ENCODE measurements at places on chromosomes 13 and 19. TPM values are rescaled to one million over a fixed set of nuclear protein-coding genes. Genes with fewer than 3 reads are reported as not detected.
A peak's percentile ranks its signal among the peaks of the same experiment; 100 is the strongest.

DNA sequence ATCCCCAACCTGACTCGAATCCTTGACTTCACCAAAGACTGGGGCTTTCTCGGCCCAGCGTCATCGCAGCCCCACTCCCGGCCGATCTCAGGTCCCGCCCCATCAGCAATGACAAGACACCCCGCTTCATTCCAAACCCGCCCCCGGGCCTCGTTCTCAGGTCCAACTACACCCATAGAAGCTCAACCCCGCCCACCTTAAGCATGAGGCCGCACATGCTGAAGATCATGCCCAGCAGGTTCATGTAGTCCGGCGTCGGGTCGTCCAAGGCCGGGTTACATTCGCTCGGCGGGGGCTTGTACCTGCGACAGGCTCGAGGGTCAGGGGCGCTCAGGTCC is 2.3 kb downstream of the WDR83 start:
- DNase-seq: no peak

GRCh38 chr13:100146534-100146933 is 57.6 kb downstream of the PCCA start:
- no peak for DNase-seq

- no peak for DNase-seq
Measured at GRCh38 chr19:49297403-49297802, 27.6 kb downstream of the SLC6A16 start.

DNA sequence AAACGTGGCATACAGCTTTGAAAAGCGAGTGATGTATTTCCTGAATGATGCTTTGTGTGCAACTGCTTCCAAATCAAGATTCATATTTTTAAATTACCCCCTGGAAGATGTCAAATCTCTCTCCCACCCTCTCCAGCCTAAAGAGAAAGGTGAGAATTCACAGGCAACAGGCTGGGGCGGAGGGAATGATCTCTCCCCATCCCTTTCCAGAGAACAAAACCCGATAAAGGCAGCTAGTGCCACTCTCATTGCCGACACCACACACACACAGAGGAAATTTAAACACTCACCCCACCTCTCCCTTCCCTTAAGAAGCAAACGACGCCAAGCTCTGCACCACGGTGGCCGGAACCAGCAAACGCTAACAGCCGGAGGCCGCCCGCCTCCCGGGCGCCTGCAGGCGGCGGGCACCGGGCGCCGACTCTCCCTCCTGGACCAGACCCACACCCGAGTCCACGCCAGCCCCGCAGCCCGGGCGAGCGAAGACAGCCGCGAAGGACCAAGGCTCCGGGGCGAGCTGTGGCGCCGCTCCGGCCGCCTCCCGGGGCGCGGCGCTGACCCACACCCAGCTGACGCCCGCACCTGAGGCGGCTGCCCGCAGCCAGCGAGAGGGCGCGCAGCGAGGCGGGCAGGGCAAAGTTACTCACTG is 477 bp downstream of the LNX2 start:
- DNase-seq: no peak

DNA sequence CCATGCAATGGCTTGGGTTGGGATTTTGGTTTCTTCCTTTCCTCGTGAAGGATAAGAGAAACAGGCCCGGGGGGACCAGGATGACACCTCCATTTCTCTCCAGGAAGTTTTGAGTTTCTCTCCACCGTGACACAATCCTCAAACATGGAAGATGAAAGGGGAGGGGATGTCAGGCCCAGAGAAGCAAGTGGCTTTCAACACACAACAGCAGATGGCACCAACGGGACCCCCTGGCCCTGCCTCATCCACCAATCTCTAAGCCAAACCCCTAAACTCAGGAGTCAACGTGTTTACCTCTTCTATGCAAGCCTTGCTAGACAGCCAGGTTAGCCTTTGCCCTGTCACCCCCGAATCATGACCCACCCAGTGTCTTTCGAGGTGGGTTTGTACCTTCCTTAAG is 24.1 kb downstream of the SPC24 start:
- DNase-seq: no peak

DNA sequence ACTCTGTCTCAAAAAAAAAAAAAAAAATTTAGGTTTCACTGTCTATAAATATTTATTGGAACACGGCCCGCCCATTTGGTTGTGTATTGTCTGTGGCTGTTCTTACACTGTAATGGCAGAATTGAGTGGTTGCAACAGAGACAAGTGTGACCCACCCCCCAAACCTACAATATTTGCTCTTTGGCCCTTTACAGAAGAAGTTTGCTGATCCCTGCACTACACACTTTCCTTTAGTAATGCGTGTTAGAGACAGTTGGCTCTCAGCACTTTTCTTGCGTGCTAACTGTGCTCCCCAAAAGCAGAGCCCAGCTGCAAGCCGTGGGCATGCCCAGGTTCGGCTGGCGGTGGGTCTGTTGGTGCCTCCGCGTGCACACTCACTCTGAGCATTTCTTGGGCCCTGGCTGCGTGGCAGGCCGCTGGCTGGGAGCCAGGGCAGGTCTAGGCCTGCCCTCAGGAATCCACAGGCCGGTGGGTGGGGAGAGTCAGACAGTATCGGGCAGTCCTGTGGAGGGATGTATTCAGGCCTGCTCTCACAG is 72.6 kb downstream of the SIPA1L3 start:
- DNase-seq: no peak

DNA sequence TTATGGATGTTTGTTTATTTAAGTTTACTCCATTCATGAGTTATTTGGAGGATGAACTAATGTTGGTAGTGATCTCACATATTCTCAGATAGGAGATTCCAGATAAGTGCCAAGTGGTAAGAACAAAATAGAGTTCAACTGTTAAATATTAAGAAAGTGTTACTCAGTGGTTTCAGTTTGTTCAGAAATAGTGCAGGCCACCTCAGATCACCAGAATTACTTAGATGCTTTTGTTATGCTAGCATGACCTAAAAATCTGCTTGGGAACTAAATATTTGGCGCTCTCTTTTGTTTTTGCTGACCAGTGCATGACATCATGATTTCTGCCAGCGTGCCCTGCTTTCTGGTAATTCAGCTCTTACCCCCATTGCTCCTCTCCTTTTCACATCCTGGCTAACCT is 15.6 kb downstream of the CLDN10 start:
- DNase-seq: peak; percentile 29

DNA sequence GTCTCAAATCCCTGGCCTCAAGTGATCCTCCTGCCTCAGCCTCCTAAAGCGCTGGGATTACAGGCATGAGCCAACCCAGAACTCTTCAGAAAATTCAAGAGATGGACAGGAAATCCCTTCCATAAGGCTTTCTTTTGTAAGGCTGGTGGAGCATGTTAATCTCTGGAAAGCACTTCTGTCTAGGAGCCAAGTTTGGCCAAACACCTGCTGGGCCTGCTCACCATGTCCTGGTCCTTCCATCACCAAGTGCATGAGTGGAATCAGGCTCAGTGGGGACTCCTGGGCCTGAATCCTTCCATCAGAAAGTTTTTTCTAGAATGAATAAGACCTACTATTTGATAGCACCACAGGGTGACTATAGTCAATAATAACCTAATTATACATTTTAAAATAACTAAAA is 148.0 kb downstream of the DCLK1 start:
- DNase-seq: no peak

- no peak for DNase-seq
Measured at GRCh38 chr19:21430675-21431074, 33.7 kb downstream of the ZNF493 start.

DNA sequence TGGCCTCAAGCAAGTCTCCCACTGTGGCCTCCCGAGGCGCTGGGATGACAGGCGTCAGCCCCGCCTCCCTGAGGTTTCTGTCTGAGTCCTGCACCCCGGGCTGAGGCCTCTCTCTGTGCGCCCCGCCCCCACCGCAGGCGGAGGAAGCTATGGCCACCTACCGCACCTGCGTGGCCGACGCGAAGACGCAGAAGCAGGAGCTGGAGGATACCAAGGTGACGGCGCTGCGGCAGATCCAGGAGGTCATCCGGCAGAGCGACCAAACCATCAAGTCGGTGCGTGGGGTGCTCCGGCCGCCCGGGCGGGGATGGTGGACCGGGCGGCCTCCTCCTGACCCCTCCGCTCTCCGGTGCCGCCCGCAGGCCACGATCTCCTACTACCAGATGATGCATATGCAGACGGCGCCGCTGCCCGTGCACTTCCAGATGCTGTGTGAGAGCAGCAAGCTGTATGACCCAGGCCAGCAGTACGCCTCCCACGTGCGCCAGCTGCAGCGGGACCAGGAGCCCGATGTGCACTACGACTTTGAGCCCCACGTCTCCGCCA is 12.7 kb downstream of the ARHGAP45 start:
- DNase-seq: no peak

DNA sequence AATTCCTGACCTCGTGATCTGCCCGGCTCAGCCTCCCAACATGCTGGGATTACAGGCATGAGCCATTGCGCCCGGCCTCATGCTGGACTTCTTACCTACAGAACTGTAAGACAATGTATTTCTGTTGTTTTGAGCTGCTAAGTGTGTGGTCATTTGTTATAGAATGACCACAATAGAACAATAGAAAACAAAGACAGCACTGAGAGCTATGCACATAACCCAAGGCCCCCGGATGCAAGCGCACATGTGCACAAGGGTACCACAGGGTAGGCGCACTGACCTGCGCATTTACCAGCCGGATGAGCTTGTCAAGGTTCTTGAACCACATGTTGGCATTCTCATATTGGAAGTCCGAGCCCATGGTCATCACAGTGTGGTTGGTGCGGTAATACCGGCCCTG is 5.6 kb downstream of the MAN2B1 start:
- no peak for DNase-seq

DNA sequence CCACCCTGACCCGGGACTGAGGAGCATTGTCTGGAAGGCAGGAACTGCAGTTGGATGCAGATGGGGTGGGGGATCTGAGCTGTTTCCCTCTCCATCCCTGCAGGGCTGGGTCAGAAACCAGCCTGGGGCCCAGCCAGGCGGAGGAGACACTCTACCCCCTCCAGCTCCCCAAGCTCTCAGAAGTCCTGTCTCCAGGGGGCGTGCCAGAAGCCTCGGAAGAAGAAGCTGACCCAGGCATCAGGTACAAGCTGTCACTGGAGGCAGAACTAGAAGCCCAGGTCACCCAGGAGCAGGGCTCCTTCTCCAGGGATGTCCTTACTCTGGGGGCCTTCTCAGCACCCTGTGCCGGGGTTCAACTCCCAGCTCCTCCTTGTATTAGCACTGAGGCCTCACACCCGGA is 15.5 kb downstream of the SIX5 start:
- no peak for DNase-seq

DNA sequence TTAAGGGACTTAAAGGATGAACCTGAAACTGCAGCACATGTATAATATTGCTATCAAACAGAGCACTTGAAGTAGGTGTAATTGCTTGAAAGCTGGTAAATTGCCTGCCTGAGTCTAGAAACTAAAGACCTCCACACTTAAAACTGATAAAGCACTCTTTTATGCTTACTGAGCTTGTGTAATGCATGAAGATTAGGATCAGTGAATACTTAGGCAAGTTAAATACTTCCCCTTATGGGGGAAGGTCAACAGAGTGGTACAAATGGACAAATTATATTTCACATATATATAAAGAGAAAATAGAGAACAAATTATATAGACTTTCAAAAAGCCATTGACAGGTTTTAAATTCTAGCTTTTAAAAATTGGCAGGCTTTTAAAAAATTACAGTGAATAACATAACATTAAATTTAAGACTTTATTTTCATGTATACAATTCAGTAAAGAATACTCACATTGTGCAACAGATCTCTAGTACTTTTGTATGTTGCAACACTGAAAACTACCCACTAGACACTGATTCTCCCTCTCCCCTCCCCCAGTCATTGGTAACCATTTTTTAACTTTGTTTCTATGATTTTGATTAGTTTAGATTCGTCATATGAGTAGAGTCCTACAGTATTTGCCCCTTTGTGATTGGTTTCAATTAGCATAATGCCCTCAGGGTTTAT is 23.9 kb downstream of the PIBF1 start:
- DNase-seq: no peak

The ZNF837 gene
- 11.5 TPM for total RNA-seq

The ZNF91 gene
- 12.6 TPM for total RNA-seq

The SBNO2 gene
- total RNA-seq: 56.2 TPM

The OR7D2 gene
- total RNA-seq: under 0.01 TPM

The PRR12 gene
- total RNA-seq: 6.7 TPM

All from epithelial cell of proximal tubule (primary cell).